Ovary (tissue), 10 donors: ENCODE measurements at places on chromosomes 11 and 22.

DNA sequence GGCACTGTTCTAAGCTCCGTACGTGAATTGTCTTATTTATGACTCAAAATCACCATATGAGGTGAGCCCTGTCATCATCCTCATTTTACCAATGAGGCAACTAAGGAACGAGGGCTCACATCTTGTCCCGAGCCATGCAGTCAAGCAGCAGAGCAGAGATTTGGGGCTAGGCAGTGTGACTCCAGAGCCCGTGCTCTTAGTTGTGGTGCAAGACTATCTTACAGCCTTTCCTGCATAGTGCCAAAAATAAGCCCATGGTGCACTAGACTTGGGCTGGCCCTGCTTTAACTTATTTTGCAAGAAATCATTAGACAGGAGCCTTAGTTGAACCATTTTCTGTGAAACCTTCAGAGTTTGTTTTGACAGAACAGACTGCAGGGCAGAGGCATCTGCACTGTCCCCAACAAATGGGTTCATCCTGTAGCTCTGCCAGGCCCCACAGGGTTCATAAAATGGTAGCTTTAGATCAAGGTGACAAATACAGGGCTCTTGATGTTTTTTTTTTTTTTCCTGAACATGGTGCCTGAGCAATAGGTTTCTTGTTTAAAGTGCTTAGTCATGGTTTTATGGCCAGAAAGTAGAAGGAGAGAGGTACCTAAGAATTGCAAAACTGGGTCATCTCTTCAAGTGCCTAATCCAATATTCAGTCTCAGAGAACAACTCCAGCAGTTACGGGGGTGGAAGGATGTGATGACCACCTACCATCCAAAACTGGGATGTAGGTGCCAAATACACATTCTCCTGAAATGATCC is 56.6 kb downstream of the BMAL1 start:
- no peak for DNase-seq

DNA sequence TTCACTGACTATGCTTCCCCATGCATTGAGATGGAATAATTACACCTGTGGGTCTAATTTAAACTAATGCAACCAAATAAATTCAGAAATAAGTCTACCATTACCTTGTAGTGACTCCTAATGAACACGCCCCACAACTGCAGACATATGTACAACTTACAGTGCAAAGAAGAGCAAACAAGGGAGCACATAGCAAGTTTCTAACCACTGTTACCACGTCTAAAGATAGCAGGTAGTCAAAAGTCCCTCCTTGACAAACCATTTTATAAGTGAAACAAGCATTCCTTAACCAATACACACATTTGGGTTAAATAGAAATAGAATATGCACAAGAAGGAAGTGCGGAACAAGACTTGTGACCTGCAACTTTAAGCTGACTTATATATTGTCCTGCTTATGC is 20.6 kb downstream of the PHF21A start:
- no peak for DNase-seq

- no peak for DNase-seq
These were observed 13.6 kb downstream of the RNF185 start for GRCh38 chr22:31173386-31174145.

GRCh38 chr11:43925932-43926505 is 16.4 kb upstream of the C11orf96 start:
- no peak for DNase-seq

GRCh38 chr22:47448231-47449223 is 686.1 kb downstream of the TBC1D22A start:
- no peak for DNase-seq

DNA sequence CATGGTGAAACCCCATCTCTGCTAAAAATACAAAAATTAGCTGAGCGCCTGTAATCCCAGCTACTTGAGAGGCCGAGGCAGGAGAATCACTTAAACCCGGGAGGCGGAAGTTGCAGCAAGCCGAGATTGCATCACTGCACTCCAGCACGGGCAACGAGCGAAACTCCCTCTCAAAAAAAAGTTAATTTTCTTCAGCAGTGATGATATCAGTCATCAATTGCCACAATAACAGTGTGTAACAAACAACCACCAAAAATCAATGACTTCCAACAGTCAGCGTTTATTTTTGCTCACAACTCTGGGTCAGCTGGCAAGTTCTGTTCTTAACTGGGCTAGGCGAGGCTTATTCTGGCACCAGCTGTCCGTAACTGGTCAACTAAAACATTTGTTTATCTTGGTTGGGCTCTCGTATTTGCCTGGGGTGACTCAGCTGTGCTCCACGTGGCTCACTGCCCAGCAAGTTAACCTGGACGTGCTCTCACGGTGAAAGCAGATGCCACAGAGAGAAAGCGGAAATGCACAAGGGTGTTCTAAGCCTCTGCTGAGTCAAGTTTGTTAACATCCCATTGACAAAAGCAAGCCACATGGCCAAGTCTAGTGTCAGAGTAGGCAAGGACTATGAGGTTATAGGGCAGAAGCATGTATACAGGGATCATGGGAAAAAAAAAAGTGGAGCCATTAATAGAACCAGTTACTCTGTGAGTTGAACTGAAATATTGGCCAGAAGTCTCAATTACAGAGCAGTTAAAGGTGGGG is 52.1 kb downstream of the LHFPL7 start:
- DNase-seq = peak; percentile 91

DNA sequence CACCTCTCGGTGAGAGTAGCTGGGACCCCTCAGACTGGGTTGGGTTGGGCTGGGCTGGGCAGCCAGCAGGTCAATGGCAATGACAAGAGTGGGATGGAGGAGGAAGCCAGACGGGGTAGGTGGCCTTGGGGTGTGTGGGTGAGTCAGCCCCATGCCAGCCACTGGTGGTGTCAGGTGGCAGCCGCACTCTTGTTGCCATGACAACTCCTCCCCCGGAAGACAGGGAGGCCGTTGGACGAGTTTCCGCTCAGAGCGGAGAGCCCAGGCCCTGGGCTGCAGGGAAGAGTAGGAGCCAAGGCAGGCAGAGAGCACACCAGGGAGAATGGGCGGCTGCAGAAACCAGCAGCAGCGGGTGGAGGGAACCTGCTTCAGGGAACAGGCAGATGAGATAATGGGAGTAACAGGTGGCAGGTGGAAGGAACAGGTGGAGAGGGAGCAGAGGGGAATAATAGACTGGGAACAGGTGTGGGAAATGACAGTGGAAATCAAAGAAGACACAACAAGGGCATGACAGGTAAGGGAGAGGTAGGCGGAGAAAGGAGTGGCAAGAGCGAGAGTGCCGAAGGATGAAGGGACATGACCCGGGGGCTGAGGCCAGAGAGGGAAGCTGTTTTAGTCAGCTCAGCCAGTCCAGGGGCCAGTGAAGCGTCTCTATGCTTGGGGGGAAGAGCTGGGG is 8.7 kb downstream of the SPTBN2 start:
- no peak for DNase-seq

DNA sequence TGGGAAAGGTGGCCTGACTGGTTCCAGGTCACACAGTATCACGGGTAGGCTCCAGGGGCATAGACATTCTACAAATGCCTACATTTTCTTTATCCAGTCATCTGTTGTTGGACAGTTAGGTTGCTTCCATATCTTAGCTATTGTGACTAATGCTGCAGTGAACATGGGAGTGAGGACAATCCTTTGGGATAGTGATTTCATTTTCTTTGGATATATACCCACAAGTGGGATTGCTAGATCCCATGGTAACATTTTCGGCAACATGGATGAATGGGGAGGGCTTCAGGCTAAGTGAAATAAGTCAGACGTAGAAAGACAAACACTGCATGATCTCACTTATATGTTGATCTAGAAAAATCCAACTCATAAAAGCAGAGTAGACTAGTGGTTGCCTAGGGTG is 744.3 kb downstream of the NTM start:
- no peak for DNase-seq

DNA sequence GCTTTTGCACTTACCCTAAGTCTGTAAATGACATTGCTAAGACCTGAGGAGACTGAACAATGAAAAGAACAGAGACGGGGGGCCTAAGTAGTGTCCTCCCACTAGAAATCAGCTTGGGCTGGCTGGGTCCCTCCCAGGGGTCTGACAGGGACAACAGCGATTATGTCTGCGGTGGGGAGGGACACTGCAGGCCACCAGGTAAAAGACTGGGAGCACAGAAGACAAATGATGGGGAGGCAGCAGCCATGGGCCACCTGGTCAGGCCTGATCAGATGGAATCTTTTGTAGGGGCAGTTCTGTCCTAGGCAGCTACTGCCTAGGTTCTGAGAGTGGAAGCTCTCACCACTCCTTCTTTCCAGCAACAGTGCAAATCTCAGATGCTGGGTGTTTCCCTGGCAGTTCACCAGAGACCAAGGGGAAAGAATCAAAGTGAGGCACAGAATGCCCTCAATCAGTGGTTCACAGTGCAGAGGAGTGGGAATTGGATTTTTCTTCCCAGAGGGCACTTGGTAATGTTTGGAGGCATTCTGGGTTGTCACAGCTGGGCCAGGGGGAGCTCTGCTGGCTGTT is 59.1 kb upstream of the GNAZ start:
- no peak for DNase-seq

DNA sequence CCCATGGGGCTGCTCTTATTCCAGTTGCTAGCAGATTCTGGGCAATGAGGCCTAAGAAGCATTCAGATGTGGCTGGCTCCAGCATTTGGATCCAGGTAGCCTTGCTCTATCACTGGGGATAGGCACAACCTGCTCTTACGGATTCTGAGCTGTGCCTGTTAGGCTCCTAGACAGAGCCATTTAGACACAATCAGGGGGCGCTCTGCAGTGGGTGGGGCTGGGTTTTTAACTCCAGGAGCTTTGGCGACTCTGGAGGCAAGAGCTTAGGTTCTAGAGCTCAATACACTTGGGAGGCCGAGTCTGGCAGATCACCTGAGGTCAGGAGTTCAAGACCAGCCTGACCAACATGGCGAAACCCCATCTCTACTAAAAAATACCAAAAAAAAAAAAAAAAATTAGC is 32.0 kb downstream of the KCNC1 start:
- no peak for DNase-seq

DNA sequence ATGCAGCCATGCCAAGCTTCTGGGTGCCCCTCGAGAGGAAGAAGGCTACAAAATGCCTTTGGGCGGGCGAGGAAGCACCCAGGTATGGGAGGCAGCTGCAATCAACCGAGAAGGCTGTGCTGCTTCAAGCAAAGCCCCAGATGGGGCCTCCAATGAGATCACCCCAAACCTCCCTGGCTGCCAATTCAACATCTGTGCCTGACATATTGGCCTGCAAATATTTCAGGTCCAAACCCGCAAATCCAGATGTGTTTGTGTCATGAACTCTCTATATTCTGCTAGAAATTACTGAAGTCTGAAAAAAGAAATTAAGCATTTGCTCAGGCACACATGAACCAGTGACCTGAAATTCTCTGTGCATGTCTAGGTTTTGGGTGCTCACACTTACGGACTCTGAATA is 78.8 kb upstream of the RCN1 start:
- DNase-seq = no peak

DNA sequence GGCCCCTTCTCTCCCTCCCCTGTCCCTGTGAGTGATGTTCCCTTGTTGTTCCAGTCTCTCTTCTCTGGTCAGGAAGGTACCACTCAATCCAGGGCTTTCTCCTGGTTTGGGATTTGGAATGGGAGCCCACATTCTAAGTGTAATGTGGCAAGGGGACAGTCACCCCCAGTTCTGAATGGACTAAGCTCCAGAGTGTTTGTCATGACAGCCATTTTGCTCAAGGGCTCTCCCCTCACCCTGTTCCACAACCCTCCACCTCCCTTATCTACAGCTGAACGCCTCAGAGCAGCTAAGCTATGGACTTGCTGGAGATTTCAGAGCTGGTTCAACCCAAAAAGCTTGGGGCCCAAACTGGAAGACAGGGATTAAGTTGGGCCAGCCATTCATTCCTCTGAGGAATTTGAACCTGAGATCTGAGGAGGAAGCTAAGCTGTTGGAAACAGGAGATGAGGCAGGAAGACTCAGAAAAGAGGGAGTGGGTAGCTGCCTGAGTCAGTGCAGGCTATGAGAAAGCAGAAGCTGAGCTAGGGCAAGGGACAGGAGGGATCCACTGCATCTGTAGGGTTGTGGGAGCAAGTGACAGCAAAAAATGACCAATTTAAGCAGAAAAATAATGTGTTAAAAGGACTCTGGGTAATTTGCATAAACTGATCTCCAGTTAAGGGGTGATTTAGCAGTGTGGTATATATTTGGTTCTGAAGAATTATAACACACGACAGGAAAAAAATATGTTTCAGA is 22.9 kb upstream of the FCHSD2 start:
- DNase-seq = no peak

GRCh38 chr22:22893077-22893805 is 5.6 kb downstream of the IGLL5 start:
- DNase-seq = no peak

- DNase-seq = no peak
These were observed 390.8 kb downstream of the SHANK2 start for GRCh38 chr11:70861559-70861958.

- no peak for DNase-seq
These were observed 87.8 kb upstream of the SLC22A12 start for GRCh38 chr11:64503186-64503753.

DNA sequence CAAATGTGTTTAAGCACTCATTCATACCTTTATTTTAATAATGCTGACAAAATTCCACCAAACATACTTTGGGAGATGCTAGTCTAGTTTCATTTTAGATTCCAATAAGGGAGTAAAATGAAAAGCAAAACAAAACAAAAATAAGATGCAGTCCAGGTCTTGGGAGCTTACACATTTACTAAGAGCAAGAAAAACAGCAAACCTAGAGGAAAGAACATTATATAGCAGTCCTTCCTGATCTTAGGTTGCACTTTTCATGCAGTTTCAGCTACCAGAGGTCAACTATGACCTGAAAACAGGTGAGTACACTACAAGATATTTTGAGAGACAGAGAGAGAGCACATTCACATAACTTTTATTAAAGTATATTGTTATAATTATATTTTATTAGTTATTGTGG is 1100.9 kb downstream of the DLG2 start:
- no peak for DNase-seq

DNA sequence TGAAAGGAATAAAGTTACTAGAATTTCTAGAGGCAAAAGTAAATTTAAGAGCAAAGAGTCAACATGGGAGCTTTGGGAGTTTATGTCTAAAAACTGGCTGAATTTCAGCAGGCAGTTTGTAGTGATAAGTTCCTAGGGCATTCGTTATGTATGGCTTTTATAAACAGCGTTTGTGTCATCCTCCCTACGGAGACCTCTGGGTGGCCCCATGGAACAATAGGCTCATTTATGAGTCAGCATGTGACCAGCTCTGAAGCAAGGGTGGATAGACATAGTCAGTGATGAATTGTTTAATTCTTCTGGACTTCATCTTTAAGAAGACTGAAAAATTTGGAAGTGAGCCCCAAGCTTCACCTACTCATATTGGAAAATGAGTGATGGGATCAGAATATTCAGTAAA is 37.1 kb downstream of the SVIP start:
- no peak for DNase-seq
